ENCODE measurements at places on chromosomes 12 and 14.

GRCh38 chr14:23294734-23295561 lies 7.7 kb downstream of the PPP1R3E start:
- DNase-seq = peak; percentile 75

DNA sequence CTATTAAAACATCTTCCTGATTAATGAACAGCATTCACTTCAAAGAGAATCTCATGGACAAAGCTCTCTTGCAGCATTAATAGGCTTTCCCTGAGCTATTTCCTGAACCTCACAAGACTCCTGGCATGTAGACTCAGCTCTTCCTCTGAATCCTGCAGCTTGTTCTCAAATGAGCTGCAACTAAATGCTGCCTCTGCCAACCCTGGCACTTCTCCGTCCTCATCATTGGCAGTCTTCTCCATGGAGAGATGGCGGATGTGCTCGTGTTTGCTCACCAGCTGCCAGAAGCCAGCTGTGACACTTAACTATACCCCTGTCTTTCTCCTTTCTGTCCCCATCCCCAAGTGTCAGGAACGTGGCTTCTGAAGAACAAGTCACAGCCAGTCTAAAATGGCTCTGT lies 232.1 kb downstream of the FOXN3 start:
- DNase-seq = no peak

DNA sequence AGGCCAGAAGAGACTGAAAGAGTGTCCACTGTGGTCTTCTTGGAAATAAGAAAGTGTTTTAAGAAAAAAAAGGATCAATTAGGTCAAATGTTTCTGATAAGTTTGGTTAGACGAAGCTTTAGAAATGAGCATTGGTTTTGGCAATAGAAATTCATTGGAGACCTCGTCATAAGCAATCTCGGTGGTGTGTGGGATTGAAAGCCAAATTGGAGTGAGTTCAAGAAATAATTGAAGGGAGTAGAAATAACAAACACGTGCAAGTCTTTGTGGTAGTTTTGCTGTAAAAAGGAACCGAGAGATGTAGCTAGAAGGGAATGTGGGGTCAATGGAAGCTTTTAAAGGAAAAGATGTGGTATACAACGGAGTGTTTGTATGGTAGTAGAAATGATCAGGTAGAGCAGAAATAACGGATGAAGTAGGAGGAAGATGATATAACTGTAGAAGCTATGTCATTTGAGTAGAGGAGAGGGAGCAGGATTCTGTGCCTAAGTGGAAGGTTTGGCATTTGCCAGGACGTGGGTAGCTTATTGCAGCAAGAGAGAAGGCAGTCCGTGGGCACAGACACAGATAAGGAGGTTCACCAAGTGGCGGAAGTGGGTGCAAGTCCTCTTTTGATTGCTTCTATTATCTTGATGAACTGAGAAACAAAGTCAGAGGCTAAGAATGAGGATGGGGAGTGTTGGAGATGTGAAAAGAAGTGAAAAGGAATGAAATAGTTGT lies 146.2 kb downstream of the DACT1 start:
- DNase-seq = no peak

- DNase-seq = no peak
Measured at GRCh38 chr14:103696466-103697071, 18.7 kb downstream of the XRCC3 start.

DNA sequence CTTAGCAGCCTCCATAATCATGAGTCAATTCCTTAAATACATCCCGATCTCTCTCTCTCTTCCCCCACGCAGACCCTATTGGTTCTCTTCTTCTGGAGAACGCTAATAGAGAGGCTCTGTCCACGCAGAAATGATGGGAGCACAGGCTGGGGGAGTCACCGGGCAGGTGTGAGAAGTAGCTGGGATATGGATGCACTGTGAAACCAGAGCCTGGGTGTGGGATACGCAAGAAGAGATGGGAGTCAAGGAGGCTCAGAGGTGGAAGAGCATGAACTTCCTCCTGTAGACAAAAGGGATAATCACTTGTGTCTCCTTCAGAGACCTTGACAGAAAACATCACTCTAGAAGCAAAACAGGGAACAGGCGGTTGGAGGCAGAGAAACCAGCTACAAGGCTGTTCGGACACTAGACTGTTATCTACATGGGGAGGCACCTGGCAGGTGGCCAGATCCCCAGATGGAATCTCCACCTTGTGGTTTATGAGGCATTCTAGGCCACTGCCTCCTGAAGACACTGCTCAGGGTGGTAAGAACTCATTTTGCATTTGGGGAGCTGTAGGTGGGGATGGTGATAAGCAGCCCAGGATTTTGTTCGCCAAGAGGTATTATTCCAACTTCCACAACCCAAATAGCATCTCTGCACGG lies 7.2 kb upstream of the SELPLG start:
- DNase-seq = no peak

DNA sequence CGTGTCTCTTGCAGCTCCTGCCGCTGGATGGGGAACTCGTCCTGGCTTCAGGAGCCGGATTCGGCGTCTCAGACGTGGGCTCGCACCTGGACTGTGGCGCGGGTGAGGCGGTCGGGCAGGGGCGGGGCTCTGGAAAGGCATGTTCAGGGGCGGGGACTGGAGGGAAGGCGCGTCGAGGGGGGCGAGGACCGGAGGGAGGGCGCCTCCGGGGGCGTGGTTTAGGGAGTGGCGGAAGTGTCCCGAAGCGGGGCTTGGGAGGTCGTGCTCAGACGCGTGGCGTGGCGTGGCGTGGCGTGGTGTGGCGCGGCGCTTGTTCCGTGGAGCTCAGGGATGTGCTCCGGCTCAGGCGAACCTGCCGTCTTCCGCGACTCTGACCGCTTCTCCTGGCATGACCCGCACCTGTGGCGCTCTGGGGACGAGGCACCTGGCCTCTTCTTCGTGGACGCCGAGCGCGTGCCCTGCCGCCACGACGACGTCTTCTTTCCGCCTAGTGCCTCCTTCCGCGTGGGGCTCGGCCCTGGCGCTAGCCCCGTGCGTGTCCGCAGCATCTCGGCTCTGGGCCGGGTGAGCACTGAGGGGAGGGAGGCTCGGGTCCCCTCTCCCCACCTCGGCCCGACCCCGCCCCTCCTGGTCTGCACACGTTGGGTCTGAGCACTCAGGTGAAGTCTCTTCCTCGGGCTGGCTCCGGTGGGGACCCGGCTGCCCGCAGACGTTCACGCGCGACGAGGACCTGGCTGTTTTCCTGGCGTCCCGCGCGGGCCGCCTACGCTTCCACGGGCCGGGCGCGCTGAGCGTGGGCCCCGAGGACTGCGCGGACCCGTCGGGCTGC lies 6.2 kb downstream of the AMN start:
- peak; percentile 76 for DNase-seq

- DNase-seq = no peak
Measured at GRCh38 chr14:87686746-87687145, 306.2 kb downstream of the GALC start.
